ENCODE measurements at places on chromosomes 1 and 21. TPM values are rescaled to one million over a fixed set of nuclear protein-coding genes. Genes with fewer than 3 reads are reported as not detected.

DNA sequence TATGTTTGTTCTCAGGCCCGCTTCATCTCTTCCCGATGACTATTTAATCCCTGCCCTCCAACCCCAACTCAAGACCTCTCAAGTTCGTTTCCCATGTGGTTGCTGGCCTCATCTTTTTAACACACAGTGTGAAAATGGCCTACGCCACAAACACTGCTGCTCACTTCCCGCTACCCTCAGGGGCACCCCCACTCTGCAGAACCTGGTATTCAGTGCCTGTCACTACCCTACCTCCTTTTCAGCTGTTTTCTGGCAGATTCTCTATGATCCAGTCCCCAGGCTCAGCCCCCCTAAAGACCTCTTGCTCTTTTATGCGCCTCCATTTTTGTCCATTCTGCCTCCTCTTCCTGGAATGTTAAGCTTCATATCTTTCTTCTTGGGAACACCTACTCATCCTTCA is 152.6 kb upstream of the C1orf174 start:
- no peak for DNase-seq

- DNase-seq: no peak
These were observed 18.6 kb downstream of the NAV1 start for GRCh38 chr1:201557572-201557958.

DNA sequence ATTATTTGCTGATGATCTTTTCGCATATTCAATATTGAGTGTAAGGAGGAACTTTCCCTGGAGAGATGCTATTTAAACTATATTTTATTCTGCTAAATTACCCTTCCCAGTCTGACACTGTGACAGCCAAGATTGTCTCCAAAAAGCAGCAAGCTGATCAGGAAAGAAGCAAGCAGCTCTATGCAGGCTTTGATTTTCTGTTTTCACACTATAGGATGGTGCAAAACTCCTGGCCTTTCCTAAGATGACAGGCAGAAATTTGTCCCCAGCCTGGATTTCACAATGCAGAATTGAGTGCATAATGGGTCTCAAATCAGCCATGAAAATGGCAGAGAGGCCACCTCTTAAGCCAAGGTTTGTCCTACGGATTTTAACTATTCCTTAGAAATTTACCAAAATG is 1.1 kb downstream of the SGIP1 start:
- no peak for DNase-seq

- DNase-seq: no peak
These were observed 87.6 kb downstream of the GFI1 start for GRCh38 chr1:92399076-92399475.

GJB5 gene
- not detected for total RNA-seq

C1orf216 gene
- 23.4 TPM for total RNA-seq

Measured in thoracic aorta (tissue), 2 donors.